ENCODE measurements at places on chromosomes 11 and 22. TPM values are rescaled to one million over a fixed set of nuclear protein-coding genes. Genes with fewer than 3 reads are reported as not detected.
A peak's percentile ranks its signal among the peaks of the same experiment; 100 is the strongest.

DNA sequence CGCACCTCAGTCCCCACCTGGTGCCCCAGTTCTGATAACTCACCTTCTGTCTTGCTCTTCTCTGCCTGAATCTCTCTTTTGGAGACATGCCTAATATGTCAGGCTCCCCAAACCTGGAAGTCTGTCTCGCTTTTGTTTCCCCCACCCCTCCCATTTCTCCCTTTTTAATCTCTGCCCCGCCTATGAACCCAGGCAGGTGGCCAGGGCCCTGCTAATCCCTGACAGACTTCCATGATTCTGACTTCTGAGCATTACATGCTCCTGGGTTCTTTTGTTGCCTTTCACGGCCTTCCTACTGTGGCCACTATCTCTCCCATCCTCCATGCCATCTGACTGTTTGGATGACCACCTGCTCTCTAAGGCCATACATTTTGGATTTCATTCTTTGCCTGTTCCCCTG is 1120.9 kb upstream of the CCDC90B start:
- DNase-seq = no peak

GRCh38 chr11:102843489-102843888 is at the start of gene MMP3:
TSS of gene MMP3 (minus strand) at chr11:102843609. CDS start at chr11:102843546, 63 bp downstream.
- no peak for DNase-seq

Gene OR10D3
- not detected for total RNA-seq

- peak; percentile 55 for DNase-seq
Observed at GRCh38 chr11:33376331-33377310, 119.4 kb downstream of the HIPK3 start.

Gene ROM1
- total RNA-seq = not detected

DNA sequence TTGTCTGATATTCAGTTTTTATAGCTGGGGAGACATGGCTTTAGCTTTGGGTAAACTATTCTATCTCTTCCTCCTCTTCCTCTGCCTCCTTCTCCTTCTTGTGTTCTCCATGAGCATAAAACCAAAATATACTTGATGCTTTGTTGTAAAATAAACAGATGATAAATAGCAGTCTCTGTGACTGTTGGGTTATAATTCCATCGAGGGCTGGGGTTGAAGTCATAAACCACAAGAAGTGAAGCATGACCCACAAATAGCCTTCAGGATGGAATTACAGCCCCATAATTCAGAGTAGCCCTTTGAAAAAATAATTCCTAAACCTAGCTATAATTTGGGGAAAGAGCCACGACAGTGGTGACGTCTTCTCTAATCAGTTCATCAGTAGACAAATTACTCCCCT is 177.7 kb downstream of the SNX19 start:
- DNase-seq = no peak

- no peak for DNase-seq
Observed at GRCh38 chr22:44050766-44051355, 26.8 kb downstream of the PARVB start.

DNA sequence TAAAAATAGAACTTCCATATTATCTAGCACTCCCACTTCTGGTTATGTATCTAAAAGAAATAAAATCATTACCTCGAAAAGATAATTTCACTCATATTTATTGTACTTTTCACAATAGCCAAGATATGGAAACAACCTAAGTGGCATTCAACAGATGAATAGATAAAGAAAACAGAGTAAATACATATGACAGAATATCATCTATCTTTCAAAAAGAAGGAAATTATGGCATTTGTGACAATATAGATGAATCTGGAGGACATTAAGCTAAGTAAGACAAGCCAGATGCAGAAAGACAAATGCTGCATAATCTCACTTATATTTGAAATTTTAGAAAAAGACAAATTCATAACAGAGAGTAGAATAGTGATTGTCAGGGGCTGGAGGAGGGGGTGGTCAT is 590.0 kb upstream of the ANO3 start:
- DNase-seq = no peak

Gene MGAT3
- 1.2 TPM for total RNA-seq

- DNase-seq = no peak
Observed at GRCh38 chr11:45169310-45170072, 23.1 kb downstream of the PRDM11 start.

DNA sequence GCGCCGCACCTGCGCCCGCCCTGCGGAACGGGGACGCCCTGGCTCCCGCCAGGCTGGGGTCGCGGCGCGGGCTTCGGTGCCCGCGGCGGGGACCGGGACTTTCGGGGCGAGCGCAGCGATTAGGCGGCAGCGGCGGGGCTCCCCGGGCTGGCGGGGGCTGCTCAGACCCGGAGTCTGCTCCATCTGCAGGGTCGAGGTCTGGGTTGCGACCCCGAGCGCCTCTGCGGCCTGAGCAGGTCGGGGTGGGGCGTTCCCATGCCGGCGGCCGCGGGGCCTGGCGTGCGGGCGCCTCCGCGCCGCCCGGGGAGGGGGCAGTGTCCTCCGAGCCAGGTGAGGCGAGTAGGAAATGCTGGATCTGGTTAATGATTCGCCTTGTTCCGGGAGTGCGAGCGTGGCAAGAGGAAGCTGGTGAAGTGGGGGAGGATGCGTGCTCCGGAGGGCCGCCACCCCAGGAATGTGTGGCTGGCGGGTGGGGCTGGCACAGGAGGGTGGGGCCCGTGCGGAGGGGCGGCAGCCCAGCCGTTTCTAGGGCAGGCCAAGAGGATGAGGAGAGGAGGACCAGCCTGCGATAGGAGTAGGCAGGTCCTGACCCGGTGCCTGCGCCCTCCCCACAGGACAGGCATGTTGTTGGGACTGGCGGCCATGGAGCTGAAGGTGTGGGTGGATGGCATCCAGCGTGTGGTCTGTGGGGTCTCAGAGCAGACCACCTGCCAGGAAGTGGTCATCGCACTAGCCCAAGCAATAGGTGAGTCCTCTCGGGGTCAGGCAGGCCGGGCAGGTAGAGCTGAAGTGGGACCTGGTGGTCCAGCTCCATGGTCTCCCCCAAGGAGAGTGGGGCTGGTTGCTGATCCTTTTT is 606 bp downstream of the RASSF7 start:
- DNase-seq = peak; percentile 89

Gene CNGA4
- total RNA-seq = not detected

DNA sequence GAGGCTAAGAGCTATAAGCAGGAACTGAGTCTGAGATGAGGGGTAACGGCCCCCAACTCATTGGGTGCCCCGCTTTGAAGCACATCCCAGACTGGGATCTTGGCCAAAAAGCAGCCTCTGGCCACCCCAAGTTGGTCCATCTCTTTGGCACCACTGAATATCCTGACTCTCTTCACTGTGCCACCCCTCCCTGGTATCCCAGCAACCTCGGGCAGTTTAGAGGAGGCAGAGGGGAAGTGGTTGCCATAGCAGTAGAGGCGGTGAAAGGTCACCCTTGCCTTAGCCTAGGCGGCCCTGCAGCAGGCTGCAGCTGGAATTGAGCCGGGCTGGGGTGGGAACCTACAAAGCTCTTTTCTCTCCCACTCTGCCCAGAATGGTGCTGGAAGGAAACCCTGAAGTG is 1.1 kb downstream of the PELI3 start:
- DNase-seq = peak; percentile 35

DNA sequence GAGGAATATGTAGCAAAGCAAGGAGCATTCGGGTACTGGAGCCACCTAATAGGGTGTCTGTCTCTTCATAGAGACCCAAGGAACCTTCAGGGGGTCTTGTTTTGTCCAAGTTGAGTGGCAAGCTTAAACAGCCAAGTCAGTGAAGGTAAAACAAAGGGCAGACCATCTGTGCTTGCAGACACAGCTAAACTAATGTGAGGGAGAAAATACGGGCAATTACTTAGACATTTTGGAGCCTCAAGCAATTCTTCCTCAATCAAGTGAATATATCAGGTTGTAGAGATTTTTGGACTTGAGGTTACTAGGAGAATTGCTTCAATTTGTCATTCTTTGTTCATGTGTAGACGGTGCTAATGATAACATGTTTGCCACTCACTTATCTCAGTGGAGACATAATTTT is 148.2 kb upstream of the ARHGAP20 start:
- no peak for DNase-seq

GRCh38 chr11:68168694-68169093 is 44.4 kb downstream of the KMT5B start:
- no peak for DNase-seq

Gene CCDC89
- total RNA-seq = 4.2 TPM

All from stomach (tissue), 19 donors.